Caki2 (cell line): ENCODE measurements at places on chromosomes 1 and 21.

DNA sequence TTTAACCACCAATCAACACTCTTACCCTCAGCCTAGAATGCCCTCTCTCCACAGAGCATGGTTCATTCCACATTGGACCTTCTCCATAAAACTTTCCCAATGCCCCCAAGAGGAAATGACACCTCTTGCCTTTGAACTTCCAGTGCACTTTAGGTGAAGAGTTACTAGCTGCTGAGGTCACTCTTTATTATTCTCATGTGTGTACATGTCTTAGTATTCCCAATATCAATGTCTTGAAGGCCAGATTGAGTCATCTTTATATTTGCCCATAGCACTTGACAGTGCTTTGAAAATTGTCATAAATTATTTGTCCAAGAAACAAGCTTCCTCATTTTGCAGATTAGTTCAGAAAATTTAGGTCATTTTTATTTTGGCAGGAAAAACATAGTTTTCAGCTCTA, 8.1 kb upstream of the DNASE2B start:
- DNase-seq: no peak

DNA sequence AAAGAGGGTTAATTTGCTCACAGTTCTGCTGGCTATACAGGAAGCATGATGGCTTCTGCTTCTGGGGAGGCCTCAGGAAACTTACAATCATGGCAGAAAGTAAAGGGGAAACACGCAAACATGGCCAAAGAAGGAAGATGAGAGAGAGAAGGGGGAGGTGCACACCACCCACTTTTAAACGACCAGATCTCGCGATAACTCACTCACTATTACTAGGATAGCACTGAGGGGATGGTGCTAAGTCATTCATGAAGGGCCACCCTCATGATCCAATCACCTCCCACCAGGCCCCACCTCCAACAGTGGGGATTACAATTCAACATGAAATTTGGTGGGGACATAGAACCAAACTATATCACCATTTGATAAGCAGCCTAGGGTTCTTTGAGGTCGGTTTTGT, 2.4 kb upstream of the C1orf115 start:
- DNase-seq: no peak

DNA sequence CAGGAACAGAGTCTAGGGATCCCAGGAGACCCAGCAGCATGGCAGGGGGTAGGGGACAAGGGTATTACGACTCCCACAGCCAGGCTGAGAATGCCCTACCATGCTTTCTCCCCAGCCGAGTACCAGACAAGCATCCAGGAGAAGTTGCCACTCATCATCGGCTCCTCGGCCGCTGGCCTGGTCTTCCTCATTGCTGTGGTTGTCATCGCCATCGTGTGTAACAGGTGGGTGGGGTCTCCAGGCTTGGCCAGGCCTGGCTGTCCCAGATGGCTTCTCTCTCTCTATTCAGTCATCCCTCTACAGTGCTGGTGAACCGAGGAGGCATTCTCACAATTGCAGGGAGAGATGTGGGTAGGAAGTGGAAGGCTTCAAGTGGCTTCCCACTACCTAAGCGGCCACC, 77.3 kb downstream of the LACTBL1 start:
- DNase-seq: no peak

GRCh38 chr1:206727981-206728696, 42.4 kb upstream of the IL19 start:
- no peak for DNase-seq

DNA sequence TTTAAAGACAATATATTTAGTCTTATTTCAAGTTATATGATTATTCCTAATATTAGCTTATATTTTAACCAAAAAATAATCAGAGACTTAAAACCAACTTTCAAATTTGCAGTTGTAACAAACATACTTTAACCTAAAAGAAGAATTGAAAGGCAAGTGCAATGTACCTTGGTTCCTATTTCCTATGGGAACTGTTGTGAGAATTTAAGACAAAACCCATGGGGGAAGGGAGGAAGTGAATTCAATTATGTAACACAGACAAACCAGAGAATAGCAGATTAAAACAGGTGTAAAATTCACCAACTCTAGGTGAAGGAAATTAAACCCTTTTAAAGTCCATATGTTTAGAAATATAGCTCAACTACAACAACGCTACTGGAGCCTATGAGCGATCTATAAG, 22.6 kb upstream of the CR2 start:
- DNase-seq: no peak
